ENCODE measurements at places on chromosomes 2 and 18. TPM values are rescaled to one million over a fixed set of nuclear protein-coding genes. Genes with fewer than 3 reads are reported as not detected.

- peak; percentile 73 for DNase-seq
- no peak overlapping the region for H3K27ac ChIP-seq
- H3K27me3 ChIP-seq: peaks cover 32% of the 10 kb centered on the region
Measured at GRCh38 chr2:70647873-70648481, 94.4 kb upstream of the TGFA start.

Gene TEX44
- total RNA-seq: not detected

GRCh38 chr18:69233465-69234054 is 167.1 kb upstream of the DOK6 start:
- H3K4me1 ChIP-seq: no peaks in the 10 kb centered on the region
- H3K36me3 ChIP-seq: no peaks in the 10 kb centered on the region
- no peak for DNase-seq
- no peak overlapping the region for H3K4me3 ChIP-seq
- H3K27ac ChIP-seq: no peak overlapping the region

DNA sequence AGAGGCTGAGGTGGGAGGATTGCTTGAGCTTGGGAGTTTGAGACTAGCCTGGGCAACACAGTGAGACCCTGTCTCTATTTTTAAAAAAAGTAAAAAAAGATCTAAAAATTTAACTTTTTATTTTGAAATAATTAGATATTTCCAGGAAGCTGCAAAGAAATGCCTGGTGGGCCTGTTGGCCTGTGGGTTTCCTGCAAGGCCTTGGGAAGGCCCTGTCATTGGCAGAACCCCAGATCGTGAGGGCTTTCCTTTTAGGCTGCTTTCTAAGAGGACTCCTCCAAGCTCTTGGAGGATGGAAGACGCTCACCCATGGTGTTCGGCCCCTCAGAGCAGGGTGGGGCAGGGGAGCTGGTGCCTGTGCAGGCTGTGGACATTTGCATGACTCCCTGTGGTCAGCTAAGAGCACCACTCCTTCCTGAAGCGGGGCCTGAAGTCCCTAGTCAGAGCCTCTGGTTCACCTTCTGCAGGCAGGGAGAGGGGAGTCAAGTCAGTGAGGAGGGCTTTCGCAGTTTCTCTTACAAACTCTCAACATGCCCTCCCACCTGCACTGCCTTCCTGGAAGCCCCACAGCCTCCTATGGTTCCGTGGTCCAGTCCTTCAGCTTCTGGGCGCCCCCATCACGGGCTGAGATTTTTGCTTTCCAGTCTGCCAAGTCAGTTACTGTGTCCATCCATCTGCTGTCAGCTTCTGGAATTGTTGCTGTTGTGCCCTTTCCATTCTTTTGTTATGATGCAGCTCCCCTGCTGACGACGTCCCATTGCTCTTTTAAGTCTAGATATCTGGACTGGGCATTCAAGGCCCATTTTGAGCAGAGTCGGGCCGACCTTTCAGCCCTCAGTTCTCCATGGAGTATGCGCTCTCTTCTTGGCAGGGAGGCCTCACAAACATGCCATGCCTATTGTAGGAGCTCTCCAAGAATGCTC is 6.6 kb downstream of the PROC start:
- peaks cover 5% of the 10 kb centered on the region for H3K4me1 ChIP-seq
- H3K36me3 ChIP-seq: no peaks in the 10 kb centered on the region
- no peak for DNase-seq
- peaks cover 43% of the 10 kb centered on the region for H3K27me3 ChIP-seq
- H3K27ac ChIP-seq: no peak overlapping the region
- H3K4me3 ChIP-seq: no peak overlapping the region

Gene PAX8
- 3.9 TPM for total RNA-seq

Measured in progenitor cell of endocrine pancreas (in vitro differentiated cells).